ENCODE measurements at places on chromosomes 2 and 18.

GRCh38 chr2:26805241-26805676, 19.4 kb downstream of the CENPA start:
- no peak for DNase-seq

GRCh38 chr2:205130111-205130829, 552.0 kb upstream of the NRP2 start:
- no peak for DNase-seq

GRCh38 chr18:52339891-52340371, at the start of gene DCC:
Gene DCC, plus strand, starts transcription at chr18:52340197. Its CDS starts 591 bp downstream, at chr18:52340788.
- DNase-seq: no peak

DNA sequence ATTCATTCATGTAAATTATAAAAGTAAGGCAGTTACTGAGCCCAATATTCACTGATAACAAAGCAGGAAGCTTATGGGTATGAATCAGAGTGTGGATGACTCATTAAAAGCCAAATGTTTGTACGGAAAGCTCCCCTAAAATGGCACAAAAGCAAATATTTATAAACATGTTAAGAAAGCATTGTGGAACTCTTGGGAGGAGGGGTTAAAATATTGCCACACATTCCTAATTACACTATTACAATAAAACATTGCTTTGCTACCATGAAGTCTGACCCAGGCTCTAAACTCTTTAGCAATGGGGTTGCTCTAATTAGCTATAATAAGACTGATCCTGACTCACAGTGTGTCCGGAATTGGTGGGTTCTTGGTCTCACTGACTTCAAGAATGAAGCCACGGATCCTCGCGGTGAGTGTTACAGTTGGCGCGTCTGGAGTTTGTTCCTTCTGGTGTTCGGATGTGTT, 110.9 kb downstream of the NAB1 start:
- no peak for DNase-seq

- no peak for DNase-seq
Observed at GRCh38 chr2:20578895-20579825, 71.7 kb downstream of the HS1BP3 start.

GRCh38 chr2:182545420-182546167, 118.8 kb upstream of the PDE1A start:
- no peak for DNase-seq

DNA sequence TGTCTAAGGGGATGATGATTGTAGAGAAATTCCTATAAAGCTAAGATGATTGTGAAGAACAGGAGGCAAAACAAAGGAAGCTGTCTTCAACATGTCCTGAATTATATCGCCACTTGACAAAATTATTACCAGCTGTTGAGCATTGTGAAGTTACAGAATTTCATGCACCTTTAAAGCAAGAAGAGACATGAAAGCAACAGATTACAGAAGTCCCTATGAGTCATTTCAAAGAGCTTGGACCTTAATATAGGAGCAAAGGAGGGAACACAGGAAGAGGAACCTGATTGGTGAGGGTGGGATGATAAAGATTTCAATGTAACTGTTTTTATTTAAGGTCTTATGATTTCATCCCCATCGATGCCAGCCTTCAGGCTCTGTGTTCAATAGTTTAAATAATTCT, 526.9 kb upstream of the HNMT start:
- no peak for DNase-seq

DNA sequence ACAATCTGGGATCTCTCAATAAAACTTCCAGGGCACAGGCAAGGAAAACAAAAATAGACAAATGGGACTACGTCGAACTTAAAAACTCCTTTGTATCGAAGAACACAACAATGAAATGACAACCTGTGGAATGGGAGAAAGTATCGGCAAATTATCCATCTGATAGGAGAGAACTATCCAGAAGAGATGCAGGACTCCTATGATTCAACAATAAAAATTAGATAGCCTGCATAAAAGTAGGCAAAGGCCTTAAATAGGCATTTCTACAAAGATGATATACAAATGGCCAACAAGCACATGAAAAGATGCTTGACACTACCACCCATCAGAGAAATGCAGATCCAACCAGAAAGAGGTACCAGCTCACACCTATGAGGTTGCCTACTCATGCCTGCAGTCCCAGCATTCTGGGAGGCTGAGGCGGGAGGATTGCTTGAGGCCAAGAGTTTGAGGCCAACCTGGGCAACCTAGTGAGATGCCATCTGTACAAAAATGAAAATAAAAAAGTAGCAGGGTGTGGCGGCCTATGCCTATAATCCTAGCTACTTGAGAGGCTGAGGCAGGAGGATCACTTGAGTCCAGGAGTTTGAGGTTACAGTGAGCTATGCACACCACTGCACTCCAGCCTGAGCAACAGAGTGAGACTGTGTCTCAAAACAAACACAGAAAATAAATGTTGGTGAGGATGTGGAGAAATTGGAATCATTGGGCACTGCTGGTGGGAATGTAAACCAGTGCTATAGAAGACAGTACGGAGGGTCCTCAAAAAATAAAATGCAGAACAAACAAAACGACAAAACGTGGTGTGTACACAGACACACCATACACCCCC, 21.6 kb downstream of the TWIST2 start:
- DNase-seq: no peak

DNA sequence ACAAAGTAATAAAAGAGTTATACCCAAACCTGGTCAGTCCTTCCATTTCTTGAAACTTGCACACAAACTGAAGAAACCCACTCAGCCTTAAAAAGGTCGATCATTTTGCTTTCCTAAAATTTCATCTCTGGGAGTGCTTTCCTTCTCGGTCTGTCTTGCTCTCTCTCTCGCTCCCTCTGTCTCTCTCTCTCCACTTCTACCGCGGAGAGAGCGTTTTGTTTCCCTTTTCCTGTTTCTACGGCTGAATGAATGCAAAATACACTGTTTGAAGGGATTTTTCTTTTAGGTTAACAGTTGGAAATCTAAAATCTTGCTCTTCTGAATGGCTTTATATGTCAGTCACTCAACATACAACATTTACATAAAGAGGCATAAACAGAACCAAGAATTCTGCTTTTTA, 424.2 kb downstream of the TGIF1 start:
- no peak for DNase-seq

DNA sequence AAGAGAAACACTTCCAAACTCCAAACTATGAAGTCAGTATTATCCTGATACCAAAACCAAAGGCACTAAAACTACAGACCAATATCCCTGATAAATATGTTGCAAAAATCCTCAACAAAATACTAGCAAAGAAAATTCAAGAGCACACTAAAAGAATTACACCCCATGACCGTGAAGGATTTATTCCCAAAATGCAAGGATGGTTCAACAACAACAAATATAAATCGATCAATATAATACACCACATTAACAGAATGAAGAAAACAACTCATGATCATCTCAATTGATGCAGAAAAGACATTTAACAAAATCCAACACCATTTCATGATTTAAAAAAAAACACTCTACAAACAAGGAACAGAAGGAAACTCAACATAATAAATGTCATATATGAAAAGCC, 50.5 kb downstream of the IWS1 start:
- DNase-seq: no peak

DNA sequence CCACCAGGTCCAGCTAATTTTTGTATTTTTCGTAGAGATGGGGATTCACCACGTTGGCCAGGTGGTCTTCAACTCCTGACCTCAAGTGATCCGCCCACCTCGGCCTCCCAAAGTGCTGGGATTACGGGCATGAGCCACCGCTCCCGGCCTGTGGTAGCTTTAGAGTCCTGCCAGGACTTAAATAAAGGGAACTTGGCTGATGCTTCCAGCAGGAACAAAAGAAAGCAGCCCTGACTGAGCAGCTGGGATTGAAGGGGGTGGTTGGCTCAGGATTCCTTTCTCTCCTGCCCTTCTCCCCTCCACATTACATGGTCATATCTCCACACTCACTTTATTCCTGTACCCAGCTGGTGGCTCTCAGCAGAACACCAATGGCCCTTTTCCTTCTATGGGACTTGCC, 20.0 kb downstream of the EFHD1 start:
- no peak for DNase-seq
